ENCODE measurements at places on chromosomes 16 and 17.

DNA sequence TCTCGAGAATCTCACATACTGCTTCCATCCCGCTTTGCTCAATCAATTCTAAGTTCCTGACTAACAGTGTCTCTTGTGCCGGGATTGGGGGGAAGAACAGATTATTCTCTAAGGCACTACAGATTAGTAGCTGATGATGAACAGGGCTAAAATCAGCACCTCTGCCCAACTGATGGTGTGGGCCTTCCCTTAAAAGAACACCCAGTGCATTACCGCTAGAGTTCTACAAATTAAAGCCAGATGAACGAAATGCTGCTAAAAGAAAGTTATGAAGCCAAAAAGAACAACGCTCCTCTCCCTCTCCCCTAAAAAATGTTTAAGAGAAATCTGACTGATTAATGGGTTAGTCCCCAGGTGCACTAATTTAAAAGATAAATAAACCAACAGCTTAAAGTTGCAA is 4.4 kb downstream of the CDC27 start:
- DNase-seq, result no peak

GRCh38 chr17:7854078-7854777 is 638 bp upstream of the TMEM88 start:
- DNase-seq, result no peak

GRCh38 chr17:80649672-80650330 is 105.2 kb downstream of the RPTOR start:
- peak; percentile 92 for DNase-seq

GRCh38 chr17:2905269-2905668 is 109.0 kb downstream of the RAP1GAP2 start:
- DNase-seq, result no peak

GRCh38 chr16:57297856-57298255 is 13.4 kb upstream of the PLLP start:
- DNase-seq, result no peak

DNA sequence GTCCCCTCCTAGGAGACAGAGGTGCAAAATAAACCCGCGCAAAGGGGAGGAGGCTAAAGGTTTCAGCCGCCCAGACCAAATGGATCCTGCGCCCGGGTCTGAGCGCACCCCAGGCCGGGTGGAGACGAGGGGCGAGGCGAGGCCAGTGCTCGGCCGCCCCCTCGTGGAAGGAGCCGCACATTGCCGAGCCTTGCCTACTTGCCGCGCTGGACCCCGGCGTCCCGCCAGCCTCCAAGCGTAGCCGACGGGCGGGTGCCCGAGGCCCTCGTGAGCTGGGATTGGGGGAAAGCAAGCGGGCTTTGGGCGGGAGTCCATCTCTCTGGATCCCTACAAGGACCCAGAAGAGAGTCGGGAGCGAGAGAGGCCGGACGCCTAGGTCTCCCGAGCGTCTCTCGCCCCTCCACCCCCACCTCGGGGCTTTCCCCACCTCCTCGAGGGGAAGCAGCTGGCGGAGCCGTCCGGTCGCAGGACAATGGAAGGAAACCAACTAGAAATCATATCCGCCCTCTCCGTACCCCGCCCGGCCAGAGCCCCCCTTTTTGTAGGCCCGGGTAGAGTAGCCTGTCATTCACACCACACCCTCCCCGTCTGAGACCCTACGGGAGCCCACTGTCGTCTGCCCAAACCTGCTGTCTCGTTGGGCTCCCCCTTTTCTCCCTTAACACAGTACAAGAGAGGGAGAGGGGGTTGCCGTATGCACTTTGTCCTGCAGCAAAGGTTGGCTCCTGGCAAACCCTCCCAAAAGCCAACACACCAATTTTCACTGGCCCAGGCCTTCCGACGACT is 664 bp upstream of the BCL6B start:
- peak; percentile 57 for DNase-seq

GRCh38 chr16:66935314-66936011 is at the start of gene CES2:
CES2 (plus strand) TSS chr16:66935516; CDS start chr16:66935636, 120 bp downstream.
- DNase-seq, result peak; percentile 17

DNA sequence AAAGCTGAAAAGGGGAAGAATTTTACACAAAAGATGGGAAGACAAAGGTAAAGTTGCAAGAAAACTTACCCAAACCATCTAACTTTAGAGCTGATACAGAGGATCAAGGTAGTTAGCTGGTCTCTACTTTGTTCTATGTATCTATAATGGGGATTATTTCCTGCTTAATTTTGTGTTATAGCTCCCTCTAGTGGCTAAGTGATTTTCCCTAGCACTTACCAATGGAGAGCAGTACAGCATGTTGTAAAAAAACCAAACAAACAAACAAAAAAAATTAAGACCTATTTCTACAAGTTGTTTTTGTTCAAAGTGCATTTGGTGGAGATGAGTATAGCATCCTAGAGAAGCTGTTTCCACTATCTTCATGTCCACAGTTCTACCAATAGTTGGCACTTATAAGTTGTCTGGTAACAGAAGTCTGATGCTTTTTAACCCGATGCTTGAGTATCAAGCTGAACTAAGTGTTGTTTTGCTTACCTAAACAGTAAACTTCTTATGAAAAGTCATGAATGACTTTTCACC is 7.5 kb downstream of the SRSF1 start:
- no peak for DNase-seq

GRCh38 chr17:19264681-19265080 is 27.5 kb downstream of the EPN2 start:
- DNase-seq, result no peak

DNA sequence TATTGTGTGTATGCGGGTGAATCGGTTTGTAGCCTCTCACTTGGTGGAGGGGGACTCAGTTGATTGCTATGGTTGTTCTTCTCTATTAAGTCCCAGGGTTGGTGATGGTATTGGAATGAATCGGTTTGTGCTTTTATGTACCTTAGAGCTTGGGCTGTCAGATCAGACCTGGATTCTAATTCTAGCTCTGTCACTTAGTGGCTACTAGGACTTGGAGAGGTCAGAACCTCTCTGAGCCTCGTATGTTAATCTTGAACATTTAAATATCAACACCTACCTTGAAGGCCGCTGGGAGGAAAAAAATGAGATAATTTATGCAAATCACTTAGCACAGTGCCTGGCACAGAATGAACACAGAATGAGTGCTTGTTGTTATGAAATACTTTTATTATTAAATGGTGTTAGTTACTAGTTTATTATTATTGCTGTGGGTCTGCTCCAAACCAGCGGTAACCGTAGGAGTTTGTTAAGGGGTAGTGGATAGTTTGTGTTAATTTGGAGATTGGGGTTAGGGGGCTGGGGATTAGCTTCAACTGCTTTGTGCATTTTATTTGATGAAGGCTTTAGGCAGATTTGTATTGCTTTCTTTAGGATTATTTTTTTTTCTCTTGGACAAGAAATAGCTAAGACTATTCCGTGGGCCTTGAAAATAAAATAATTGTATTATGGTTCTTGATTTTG is 3.5 kb downstream of the KDM6B start:
- DNase-seq, result no peak

- no peak for DNase-seq
These were observed 71.3 kb downstream of the SRCIN1 start for GRCh38 chr17:38534498-38534885.

GRCh38 chr17:7404737-7405349 is 946 bp upstream of the TMEM256 start:
- DNase-seq, result no peak

DNA sequence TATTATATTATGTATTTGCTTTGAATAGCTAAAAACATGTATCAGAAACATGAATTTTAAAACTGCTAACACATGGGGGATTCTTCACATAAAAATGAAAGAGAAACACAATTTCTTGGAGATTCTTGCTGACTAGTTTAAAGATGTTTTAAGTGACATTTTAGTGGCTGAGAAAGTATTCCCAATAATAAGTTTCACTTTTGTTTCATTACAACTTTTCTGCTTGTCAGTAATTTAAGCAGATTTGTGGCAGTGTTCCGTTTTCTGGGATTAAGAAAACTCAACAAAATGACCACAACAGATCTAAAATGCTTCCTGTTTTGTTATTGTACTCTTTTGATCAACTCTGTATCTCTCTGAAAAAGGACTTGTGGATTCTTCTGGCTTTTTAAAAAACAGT is 75.9 kb downstream of the NLK start:
- no peak for DNase-seq

GRCh38 chr16:17470908-17471718 is at the start of gene XYLT1:
XYLT1 (minus strand) TSS chr16:17470960; CDS start chr16:17470796, 164 bp downstream.
- no peak for DNase-seq

GRCh38 chr17:30995347-30995746 is 24.5 kb downstream of the RNF135 start:
- no peak for DNase-seq

DNA sequence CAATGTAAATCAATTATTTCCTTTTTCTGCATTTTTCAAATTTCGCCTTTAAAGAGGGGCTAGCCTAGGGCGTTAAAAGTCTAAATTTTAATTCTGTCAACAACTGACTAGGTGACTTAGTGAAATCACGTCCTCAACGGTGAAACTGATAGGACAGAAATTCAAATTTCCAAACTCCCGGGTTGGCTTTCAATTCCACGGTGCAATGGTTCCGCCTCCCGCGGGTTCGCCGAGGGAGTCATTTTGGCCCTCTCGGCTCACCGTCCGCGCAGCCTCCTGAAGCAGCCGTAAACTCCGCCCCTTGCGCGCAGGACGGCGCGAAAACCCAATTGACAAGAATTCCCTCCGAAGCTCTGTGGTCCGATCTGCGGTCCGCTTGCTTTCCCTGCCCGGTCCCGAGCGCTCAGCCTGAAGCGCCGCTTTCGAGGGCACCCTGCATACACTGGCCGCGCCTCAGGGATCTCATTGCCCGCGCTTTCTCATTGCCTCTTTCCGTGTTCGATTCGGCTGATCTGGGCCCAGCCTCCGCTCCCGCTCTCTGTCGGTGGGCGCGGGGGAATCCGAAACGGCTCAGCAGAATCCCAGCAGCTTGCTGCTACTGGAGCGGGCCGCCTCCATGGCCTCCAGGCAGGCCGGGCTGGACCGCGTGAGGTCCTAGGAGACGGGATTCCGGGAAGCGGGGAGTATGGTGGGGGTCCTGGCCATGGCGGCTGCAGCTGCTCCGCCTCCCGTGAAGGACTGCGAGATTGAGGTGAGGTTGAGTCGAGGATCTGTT is at the start of gene ATAD5:
ATAD5 (plus strand) TSS at position 304 of the 775 bp plus-strand sequence; CDS start at position 686, 382 bp downstream.
- DNase-seq, result peak; percentile 92

DNA sequence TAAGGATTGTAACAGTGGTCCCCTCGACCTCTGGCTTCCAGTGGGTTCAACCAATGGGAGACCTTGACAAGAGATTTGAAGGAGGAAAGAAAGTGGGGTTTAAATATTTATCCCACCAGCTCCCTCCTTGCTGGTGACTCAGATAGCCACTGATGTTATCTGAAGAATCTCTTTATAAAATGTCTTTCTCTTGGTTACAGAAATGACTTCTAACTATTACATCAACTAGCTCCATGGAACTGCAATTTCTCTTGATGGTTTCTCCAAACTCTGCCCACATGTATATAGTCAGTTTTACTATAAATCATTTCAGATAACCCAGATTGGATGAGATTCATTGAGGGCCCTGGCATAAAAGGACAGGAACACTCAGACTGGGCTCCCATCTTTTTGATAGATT is 920.2 kb upstream of the SOX9 start:
- DNase-seq, result no peak

DNA sequence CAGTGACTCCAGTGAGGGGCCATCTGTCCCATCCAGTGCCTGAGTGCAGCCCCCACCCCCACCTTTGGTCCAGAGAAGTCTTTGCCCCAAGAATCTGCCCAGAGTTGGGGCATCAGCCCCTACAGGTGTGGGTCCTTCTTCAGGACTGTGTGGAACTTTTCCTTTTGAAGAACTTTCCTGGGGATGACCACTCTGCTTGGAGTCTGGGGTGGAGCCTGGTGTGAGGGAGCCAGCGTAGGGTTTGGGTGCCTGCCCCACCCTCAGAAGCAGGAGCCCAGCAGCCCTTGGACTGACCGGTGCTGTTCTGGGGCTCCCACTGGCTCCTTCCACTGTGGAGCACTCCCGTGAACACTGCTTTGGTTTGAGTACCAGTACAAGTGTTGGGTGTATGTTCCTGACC is 19.3 kb downstream of the MPRIP start:
- no peak for DNase-seq

DNA sequence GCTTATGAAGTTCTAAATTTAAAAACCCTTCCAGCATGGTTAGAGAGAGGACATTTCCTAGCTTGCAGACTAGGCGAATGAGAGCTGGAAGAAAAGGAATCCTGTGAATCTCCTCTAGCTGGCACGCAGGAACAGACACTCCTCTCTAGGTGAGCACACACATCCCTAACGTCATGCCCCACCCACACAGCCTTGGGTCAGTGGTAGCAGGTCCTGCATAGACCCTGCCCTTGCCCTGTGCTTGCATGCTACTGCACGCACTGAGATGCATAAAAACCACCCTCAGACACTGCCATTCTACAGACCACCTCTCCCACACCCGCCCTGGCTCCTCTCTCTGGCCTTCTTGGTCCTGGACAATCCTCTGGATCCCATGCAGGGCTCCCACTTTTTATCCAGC is 23.5 kb downstream of the CES1 start:
- DNase-seq, result no peak

- no peak for DNase-seq
These were observed 97.2 kb downstream of the RAP1GAP2 start for GRCh38 chr17:2893422-2893914.

DNA sequence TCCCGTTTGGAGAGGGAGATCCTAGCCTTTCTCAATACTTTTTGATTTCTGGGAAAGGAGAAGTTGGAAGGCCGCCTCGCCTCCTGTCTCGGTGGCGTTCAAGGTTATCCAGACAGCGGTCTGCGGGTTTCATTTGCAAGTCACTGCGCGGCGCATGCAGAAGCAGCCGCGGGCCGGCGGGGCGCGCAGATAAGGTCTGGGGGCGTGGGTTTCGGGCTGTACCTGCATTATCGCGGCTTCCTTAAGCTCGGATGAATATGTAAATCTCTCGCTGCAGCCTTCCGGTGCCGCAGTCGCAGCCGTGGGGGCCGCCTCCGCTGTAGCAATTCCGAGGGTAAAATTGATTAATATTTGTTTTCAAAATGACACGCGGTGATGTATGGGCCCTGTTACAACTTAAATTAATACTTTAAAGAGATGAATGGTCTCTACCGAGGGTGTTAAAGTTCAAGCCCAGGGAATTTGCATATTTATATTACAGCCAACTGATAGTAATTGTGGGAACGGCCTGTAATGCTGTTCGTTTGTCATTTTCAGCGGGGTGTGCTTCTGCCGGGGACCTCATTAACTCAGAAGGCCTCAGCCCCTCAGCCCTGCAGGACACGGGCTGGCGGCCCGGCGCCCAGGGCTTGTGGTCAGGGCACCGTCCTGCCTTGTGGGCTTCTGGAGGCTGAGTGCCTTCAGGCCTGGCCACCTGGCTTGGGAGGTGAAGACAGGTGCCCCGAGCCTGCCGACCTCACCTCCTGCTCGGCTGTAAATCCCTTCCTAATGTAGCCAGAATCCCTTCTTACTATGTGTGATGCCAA is 99.4 kb downstream of the CYLD start:
- DNase-seq, result no peak

- DNase-seq, result peak; percentile 75
These were observed 29.9 kb downstream of the DYNLL2 start for GRCh38 chr17:58112970-58113631.

GRCh38 chr17:66169839-66170238 is 22.1 kb downstream of the CEP112 start:
- DNase-seq, result no peak

DNA sequence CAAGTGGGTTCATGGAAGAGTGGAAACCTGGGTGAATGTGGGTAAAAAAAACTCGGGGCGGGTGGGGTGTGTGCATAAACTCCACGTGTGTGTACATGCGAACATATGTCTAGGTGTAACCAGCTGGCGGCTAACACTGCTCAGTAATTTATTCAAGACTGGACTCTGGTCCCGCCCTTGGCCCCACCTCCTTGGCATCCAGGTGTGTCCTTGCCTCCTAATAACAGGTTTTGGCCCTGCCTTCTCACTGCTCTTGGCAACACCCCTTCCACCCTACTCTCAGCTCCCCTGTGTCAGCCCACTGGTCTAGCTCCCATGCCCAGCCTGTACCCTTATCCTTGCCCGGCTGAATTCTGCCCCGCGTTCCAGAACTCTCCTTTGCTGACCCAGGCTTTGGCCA is 8.3 kb downstream of the FLII start:
- no peak for DNase-seq
